ENCODE measurements at places on chromosomes 6 and 20.

GRCh38 chr6:2806644-2807043, 35.0 kb downstream of the SERPINB1 start:
- no peak for DNase-seq

DNA sequence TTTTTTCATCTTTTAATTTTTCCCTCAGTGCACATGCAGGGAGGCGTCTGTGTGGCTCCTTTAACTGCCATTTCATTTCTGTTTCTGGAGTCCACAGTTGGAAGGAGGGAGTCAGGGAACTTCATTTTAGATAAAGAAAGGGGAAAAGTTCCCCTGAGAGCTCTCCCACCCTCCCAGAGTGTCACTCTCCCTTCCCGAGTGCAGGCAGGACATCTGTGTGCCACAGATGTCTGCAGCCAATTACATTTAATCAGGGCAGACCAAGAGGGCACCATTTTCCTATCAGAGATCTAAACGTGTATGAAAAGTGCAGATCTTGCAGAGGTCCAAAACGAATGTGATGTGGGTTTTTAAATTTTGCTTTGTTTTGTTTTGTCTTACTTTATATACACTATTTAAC, 96.6 kb downstream of the PXDC1 start:
- no peak for DNase-seq

- no peak for DNase-seq
Measured at GRCh38 chr6:133447924-133448323, 206.8 kb downstream of the EYA4 start.

DNA sequence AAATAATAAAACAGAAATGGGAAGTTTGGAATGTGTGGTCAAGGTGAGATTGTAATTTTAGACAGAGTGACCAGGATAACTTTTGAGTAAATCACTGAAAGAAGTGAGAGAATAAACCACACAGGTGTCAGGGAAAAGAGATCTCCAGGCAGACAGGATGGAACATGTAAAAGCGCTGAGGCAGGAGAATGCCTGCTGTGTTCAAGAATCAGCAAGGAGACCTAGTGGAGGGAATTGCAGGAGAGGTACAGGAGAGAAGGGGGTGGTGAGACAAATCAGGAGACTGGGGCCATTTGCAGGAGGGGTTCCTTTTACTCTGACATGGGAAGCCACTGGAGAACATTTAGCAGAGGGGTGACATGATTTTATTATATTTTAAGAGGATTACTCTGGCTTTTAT, 456.7 kb downstream of the NKAIN2 start:
- no peak for DNase-seq

DNA sequence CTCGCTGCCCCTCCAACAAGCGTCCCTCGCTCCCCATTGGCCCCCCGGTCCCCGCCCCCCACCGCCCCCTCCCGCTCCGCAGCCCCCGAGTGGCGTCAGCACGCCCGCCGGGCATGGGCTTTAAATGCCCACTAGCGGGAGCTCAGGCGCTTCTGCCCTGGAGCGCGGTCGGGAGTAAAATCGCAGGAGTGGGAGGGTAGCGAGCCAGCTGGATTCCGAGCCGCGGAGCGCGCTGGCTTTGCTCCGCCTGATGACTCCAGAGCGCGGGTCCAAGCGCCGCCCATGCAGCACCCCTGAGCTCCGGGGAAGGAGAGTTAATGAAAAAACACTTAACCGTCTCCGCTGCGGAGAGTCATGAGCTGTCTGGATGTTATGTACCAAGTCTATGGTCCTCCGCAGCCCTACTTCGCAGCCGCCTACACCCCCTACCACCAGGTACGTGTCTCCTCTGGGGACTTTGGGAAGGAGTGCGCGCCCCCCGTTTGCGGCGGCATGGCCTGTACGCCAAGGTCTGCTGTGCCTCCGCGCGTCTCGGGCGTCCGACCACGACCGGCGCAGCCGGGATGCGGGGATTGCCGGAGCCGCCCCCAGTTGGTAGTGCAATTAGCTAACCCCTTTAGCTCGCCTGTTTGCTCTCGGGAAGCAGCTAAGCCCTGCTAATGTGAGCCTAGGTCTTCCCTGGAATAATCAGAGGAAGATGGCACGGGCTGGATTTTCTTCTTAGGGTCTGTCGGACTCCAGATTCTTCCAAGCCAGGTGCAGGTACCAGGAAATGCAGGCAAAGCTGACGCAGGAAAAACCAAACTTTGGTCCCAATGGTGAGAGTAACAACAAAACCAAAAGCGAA, at the start of gene VGLL2:
VGLL2 (plus strand) TSS at position 149 of the 847 bp plus-strand sequence; CDS start at position 355, 206 bp downstream.
- DNase-seq = no peak

- no peak for DNase-seq
Measured at GRCh38 chr20:63017826-63018411, 11.2 kb upstream of the BHLHE23 start.

DNA sequence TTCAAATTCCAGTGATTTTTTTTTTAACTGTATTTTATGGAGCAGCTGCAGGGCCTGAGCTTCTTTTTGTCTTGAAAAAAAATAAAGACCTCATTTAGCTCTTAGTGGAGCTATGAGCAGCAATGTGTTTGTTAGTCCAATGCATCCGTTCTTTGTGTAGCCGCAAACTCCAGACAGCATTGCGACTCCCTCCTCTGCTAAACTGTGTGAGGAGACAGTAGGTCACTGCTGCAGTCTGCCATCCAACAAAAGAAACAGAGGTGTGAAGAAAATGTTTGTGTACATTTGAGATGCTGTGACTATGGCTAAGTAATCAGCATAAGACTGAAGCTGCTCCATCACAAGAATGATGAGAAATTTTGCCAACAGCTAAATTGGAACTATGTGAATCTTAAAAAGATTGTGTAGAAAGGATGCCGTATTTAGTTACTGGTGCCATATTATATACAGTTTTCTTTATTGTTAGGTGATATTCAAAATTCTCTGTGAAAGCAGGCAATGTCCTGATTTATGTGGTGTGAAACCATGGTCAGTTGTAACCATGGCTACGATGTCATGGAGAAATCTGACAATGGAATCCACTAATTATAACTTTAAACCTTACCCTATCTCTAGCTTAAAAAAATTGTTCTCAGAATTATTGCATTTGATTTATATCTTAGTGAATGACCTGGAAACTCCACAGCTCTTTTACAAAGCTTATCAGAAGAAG, 428.8 kb upstream of the EPHA7 start:
- DNase-seq = no peak

DNA sequence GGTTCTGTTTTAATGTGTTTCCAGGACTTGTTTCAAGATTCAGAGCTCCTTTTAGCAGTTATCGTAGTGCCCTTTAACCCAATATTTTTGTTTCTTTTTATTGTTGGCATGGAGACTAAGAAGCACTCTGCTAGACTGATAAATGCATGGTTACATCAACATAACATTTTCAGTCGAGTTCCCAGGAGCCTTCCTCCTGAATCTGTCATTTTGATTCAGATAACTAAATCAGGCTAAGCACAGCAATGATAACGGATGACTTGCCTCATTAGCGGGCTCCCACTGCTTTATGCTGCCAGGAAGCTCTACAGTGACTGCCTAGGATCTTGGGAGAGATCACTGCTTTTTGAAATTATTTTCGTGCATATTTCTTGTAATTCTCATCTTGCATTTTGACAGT, 772.8 kb upstream of the GJE1 start:
- no peak for DNase-seq

- no peak for DNase-seq
Measured at GRCh38 chr20:64212755-64213154, 42.8 kb upstream of the PCMTD2 start.

DNA sequence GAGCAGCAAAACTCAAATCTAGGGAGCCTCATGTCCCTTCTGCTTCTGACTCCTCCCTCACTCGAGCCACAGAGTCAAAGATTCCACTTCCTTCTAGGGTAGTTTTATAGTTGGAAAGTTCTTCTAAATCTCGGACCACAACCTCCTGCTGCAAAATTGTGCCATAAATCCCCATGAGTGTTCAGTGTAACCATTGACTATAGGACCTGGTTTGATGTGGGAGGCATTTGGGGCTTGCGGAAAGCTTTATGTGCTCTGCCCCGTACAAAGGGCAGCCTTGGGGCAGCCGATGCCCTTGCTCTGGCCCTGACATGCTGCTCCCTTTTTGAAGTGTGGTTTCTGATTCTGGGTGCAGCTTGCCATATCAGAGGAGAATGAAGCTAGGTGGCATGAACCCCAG, 43.6 kb upstream of the IER3 start:
- no peak for DNase-seq

- no peak for DNase-seq
Measured at GRCh38 chr20:40286975-40287531, 402.0 kb downstream of the MAFB start.

DNA sequence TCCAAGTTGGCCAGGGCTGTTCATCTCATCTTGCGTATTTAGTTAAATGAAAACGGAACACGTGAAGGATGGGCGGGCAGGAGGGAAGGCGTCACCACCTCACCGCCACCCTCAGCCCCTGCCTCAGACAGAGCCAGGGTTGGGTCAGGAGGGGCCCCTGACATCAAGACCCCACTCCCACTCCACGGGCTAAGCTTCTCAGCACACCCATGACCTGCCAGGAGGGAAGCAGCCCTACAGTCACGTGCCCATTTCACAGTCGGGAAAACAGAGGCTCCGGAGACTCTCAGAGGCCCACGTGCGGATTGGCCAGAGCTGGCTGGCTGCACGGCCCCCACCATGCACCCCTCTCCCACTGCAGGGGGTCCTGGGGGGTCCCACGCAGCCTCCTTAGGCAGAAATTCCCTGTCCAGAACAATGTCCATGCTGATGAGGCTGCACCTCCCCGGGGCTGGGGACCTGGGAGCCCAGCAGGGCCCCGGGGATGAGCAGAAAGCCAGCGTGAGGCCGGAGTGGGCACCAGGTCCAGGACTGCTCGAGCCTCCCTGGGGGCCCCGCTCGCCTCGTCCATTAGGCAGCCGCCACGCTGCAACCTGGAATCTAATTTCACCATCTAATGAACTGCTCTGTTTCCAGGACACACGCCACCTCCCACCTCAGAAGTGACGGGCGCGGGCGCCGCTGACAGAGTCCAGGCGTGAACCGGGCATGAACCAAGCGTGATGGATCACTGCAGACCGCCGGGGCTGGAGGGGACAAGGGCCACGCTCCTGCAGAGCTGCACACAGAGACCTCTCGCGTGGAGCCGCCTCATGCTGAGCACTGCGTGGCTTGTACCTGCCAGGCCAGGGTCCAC, 15.8 kb downstream of the KCNQ2 start:
- no peak for DNase-seq

GRCh38 chr6:49409951-49410542, 53.0 kb downstream of the MMUT start:
- peak; percentile 33 for DNase-seq

GRCh38 chr6:1003394-1004160, 308.3 kb upstream of the FOXQ1 start:
- DNase-seq = no peak

GRCh38 chr20:25496165-25496967, 88.9 kb downstream of the GINS1 start:
- no peak for DNase-seq

DNA sequence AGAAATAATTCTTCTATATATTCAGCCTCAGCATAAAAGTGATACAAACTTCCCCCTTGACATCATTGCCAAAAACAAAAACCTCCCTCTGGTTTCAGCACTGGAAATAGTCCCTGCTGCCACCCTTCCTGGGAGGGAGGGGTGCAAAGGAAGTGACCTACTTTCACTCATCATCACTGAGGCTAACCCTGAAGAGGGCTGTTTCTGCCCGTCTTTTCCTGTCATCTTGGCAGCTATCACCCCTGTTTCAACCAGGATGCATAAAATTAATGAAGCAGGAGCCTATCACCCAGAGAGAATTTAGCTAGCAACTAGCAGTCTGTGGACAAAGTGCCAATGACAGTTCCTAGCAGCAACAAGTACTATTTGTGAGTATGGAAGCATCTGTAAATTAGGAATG, 397.8 kb downstream of the LAMA2 start:
- peak; percentile 11 for DNase-seq

DNA sequence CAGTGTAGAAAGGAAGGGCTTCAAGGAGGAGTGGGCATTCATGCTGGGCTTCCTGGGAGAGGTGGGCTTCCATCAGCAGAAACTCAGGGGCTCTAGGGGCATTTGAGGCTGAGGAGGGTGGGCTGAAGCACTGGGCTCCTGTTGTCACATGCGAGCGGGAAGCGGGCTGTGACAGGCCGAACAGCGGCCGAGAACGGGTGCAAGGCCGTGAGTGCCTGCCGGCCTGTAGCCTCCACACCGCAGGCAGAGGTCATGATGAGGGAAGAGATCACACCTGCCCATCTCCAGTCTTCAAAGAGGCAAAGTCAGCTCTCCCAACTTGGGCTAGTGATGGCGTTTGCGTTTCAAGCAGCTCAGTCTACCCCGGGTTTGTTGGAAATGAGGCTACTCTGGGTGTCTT, 880 bp downstream of the TTLL2 start:
- no peak for DNase-seq

DNA sequence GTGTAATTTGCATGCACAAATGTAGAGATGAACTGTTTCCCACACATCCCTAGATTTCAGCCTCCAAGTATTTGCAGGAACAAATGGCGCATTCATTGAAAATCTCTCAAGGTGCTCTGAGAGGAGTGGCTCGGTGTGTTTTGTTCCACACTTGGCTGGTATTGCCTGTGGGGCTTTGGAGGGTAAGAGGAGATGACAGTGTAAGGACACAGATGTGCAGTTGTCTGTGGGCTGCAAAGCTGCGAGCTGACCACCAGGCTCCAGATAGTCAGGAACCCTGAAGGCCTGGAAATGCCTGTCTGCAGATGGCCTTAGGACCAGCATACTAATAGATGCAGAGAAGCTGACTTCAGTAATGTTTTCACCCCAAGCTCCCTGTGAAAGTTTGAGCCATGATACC, 57.7 kb upstream of the PBOV1 start:
- no peak for DNase-seq

DNA sequence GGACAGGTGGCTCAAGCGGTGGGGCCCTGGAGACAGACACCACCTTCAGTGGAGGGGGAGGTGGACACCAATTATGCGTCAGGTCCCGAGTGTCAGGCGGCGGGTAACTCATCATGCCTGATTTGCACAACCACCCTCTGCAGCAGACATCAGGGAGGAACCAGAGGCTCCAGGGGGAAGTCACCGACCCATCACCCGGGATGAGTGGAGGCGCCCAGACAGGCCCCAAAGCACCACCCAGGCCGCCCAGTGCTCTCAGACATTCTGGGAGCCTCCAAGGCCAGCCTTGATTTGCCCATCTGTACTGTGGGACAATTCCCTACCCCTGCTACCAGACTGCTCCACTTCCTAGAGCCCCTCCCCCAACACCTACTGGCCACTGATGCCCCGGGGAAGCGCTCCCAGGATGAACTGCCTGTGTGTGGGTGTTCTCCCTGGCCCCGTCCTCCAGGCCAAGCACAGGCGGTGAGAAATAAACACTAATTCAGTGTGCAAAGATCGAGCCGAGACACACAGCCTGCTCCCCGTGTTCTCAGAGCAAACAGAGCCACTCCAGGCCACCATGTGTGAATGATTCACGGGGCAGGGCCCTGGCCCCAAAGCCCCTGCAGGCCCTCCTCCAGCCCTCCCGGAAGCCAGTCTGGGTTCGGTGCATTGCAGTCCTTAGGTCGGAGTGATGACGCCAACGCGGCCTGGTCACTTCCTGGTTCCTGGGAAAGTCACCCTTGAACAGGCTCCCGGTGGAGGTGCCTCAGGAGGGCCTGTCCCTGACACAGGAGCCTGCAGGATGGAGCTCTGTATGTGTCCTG, 107.2 kb downstream of the ASXL1 start:
- no peak for DNase-seq

- DNase-seq = no peak
Measured at GRCh38 chr20:37565134-37565811, 37.6 kb upstream of the BLCAP start.

GRCh38 chr6:36224918-36225461, 28.4 kb downstream of the BRPF3 start:
- no peak for DNase-seq
